WERI-Rb-1 (cell line): ENCODE measurements at places on chromosomes 3 and 15.
A peak's percentile ranks its signal among the peaks of the same experiment; 100 is the strongest.

GRCh38 chr3:109982201-109982600 is 644.9 kb upstream of the DPPA4 start:
- no peak for DNase-seq

GRCh38 chr15:67136802-67137201 is 71.4 kb downstream of the SMAD3 start:
- DNase-seq: no peak

DNA sequence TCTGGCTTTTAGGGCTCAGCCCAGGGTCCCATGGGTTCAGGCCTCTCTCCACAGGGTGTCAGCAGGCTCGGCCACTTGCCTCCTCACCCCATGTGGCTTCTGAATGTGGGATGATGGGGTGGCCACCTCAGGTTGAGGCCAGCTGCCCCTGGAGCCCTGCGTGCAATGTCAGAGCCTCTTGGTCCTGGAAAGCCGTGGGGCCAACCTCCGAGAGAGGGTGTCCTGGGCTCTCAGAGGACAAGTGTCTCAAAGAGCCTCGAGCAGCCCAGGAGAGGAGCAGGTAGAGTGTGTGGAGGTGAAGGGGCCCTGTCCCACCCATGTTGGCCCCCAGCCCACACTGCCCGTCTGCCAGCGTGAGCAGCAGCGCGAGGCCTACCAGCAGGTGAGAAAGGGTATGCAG is 86.0 kb downstream of the PLXNA1 start:
- DNase-seq: no peak

DNA sequence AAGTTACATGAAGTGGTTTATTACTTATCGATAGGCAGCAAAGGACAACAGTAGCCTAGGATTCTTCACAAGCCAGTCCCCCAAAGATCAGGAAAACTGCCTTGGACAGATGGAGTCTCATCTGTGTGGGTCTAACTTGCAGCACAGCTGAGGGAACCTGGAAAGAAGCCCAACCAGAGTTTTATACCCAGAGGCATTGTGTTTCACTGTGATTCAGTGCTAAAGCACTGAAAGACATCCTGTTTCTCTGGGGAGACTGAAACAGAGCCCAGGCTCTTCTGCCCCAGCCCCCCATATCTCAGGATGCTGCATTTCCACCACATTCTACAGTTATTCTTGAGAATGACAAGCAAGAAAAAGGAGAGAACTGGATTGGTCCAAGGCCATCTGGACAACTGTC is 48.2 kb upstream of the PYDC2 start:
- no peak for DNase-seq

DNA sequence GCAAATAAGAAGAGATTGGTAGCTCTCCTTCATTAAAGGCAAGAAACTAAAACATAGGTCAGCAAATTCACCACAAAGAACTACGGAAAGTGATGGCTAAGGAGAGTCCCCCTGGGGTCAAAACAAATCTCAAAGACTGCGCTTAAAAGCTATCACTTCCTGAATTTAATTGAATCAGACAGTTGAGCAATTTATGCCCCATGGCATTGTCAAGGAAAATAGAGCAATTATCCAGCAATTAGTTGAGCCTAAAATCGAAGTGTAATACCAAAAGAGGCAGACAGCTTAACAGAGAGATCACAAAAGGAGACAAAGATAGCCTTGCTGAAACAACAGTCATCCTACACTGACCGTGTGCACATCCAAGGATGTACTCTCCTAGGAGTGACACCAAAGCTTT is 74.4 kb upstream of the SCN10A start:
- no peak for DNase-seq

GRCh38 chr3:144852999-144853398 is 881.4 kb downstream of the DIPK2A start:
- DNase-seq: no peak

GRCh38 chr3:99330924-99331532 is 307.4 kb upstream of the COL8A1 start:
- DNase-seq: no peak

DNA sequence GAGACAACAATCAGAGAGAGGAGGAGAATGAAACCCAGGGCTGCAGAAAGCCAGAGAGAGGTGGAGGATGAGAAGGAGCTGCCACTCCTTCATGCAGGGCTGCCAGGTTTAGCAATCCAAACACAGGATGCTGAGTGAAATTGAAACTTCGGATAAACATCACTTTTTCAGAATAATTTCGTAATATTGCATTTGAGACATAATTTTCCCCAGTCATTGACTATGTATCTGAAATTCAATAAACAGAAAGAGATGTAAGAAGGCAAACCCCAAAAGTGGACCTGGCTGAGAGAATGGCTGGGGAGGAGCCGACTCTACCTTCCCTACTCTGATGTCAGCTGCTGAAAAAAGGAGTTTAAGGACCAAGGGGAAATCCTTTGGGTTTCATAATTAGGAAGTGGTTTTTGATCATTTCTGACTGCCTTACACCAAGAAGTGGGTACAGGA is 33.8 kb downstream of the SLC9A9 start:
- no peak for DNase-seq

- DNase-seq: no peak
Observed at GRCh38 chr3:11415099-11415498, 142.9 kb downstream of the ATG7 start.

GRCh38 chr15:78195735-78196201 is 38.6 kb downstream of the ACSBG1 start:
- DNase-seq: peak; percentile 41

DNA sequence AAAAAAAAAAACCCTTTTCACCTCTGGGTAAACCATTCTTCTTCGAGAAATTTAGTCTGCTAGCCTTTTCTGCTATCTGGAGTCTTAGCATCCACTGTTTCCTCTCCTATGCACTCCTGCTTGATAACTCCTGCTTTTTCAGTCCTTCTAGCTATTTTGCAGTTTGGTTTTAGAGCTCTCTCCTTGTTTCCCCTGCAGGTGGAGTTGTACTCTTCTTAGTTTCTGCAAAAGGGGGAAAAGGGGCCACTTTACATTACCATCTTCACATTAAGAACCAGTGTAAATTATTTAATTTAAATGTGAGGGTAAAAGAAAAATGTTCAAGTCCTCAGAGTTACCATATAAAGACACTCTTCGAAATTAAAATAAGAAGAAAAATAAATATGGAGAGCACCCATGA is 23.6 kb upstream of the MYLK start:
- DNase-seq: no peak

DNA sequence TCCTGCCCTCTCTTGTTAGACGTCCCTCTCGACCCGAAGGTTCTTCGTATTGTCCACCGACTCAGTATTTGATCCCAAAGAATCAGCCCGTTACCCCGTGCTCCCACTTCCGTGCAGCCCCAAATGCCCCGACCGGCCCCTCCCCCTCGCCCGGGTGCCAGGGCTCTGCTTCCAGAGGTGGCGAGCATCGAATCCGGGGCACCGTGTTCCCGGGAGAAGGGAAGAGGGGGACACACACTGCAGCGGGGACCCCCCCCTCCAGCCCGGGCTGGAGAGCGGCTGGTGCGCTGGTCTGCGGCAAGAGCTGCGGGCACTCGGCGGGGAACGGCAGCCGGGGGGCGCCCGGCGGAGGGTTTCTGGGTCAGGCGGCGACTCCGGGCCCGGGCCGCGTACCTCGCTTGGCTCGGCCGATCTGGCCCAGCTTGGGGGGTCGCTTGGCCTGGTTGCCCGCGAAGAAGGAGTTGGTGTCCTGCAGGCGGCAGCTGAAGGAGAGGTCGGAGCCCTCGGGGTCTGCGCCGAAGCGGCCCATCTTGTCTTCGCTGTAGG is 556 bp downstream of the CAMK2N2 start:
- DNase-seq: no peak

DNA sequence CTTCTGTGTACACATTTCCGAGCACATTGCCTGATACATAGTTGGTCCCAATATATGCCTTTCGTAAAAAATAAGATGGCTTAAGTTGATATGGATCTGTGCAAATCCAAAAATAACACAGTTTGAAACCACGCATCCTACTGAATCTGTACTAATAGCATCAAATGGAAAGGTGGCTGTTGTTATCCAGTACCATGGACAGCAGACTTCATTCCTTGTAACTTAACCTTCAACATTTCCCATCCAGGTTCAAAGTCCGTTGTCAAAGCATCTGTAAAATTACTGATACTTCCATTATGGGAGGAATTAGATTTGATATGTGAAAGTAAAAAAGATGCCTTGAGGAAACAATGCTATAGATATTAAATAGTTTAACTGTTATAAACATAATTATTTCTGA is 65.5 kb upstream of the C3orf49 start:
- DNase-seq: no peak
